Natural killer cell (primary cell): ENCODE measurements at places on chromosomes 5 and 9. TPM values are rescaled to one million over a fixed set of nuclear protein-coding genes. Genes with fewer than 3 reads are reported as not detected.

GRCh38 chr5:143592648-143593047 lies 189.2 kb upstream of the NR3C1 start:
- DNase-seq = no peak

DNA sequence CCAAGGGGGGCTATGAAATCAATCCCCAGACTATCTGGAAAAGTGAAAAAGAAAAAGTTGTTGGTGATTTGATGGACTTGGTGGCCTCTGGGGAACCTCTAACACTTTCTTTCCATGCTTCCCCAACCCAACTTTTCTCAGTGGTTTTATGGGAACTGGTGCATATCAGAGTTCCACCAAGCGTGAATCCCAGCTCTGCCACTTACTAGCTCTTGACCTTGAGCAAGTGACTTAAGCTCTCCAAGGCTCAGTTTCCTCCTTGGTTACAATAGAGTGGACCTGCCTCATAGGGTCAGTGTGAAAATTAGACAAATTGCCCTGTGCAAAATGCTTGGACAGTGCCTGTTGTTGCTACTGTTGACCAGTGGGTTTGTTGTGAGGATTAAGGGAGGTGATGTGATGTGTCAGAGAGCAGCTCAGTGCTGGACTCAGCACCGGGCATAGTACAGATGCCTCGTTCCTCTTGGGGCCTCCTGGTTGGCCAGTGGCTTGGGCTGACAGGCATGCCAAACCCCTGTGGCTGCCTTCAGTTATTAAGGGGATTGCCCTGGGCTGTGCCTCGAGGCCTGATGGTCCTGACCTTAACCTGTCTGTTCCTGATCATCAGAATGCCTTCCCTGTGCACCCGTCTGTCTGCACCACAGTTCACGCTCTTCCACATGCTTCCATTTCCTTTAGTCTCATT lies 49.3 kb downstream of the COL15A1 start:
- DNase-seq = no peak

GRCh38 chr5:107012371-107012770 lies 658.4 kb downstream of the EFNA5 start:
- no peak for DNase-seq

GRCh38 chr9:23622396-23622795 lies 203.6 kb downstream of the ELAVL2 start:
- DNase-seq = no peak

- DNase-seq = no peak
Measured at GRCh38 chr5:1662559-1663085, 137.0 kb downstream of the MRPL36 start.

DNA sequence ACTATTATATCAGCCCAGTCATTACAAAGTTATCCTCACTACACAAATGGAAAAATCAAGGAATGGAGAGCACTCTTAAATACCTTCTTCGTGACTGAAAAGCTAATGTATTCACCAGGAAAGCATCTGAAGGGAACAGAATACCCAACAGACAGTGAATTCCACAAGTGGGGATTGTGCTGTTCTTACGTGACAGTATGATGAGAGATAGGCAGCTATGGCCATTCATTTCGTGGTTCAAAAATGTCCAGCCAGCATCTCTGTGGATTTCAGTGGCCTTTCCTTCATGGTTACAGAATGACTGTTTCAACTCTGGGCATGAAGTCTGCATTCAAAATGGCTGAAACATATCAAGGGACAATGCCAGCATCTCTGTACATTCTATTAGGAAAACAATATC lies 323.8 kb downstream of the PRELID2 start:
- no peak for DNase-seq

GRCh38 chr9:75941066-75941465 lies 50.6 kb downstream of the PCSK5 start:
- no peak for DNase-seq

- DNase-seq = peak; percentile 66
Measured at GRCh38 chr9:128552744-128553440, 505 bp downstream of the SPTAN1 start.

DNA sequence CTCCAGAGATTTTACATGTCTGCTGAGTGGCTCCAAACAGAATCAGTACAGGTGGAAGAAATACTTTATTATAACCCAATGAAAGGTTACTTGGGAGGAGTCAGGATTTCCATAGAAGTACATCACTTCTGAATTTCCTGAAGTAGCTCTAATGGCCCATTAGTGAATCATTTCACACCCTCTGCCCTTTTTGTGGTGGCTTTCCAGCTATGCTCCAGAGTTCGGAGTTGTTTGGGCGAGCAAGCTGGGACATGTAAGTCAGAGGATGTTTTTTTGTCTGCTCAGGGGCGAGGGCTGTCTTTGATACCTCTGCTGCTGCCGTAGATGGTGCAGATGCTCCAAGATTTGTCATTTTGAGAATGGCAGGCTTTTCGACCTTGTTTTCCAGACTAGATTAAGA lies 226.1 kb downstream of the GOLPH3 start:
- DNase-seq = no peak

- no peak for DNase-seq
Measured at GRCh38 chr5:32014096-32014745, 159.9 kb downstream of the GOLPH3 start.

GRCh38 chr5:17123010-17123409 lies 94.4 kb upstream of the BASP1 start:
- DNase-seq = no peak

DNA sequence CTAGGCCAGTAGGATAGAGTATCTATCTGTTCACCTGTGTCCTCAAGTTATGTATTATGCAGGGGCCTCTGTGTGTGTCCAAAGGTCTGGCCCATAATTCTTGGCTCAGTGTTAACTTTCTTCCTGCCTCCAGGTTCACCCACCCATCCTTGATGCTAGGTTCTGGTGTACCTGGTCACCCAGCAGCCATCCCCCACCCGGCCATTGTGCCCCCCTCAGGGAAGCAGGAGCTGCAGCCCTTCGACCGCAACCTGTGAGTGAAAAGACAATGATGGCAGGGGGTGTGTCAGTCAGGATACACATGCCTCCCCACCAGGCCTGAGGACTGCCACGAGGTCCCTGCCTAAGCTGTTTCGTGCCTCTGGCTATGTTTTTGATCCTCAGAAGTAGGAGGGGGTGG lies 27.6 kb downstream of the TCF7 start:
- no peak for DNase-seq

- DNase-seq = no peak
Measured at GRCh38 chr9:129011761-129012181, 16.4 kb downstream of the SH3GLB2 start.

DNA sequence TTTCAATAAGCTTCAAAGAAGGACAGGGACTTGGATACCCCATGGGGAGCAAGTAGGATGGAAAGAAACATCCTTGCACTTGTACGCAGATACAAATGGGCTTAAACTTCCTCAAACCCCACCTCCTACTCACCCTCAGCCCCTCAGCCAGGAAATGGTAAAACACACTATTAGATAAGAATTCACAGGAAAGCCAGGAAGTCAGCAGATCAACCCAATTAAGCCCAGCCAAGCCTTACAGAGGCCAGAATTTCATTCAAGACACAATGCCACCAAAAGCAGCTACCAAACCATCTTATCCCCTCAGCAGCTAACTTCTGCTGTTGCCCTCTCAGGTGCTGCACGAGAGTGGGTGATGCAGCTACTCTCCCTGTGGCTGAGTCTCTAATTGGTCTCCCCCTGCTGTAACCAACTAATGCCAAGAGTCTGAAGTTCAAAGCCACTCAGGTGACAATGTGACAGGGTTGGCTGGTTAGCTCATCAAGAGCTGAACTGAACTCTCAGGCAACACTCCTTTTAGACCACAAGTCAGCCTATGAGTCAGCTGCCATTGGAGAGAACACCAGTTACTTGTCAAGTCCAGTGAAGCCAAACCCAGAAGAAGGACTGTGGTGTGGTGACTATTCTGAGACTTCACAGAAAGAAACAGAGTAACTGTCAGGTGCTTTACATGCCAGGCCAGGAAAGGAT lies 201.9 kb downstream of the ZNF608 start:
- DNase-seq = no peak

DNA sequence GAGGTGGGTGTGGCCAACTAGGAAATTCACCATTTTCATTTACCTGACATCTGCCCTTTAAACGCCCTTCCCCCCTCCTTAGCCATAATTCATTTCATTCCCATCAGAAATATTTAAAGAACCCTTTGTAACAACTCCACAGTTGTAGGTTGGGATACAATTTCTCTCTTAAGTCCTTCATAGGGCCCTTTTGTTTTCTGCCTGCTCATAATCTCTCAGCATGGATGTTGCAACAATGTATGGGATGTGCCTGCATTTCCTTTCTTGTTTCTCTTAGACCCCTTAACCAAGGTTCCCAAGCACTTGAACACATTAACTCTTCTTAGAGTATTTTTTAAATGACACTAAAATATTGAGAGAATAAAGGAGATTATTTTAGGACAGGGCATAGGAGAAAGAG lies 51.7 kb upstream of the MYO10 start:
- DNase-seq = no peak

DNA sequence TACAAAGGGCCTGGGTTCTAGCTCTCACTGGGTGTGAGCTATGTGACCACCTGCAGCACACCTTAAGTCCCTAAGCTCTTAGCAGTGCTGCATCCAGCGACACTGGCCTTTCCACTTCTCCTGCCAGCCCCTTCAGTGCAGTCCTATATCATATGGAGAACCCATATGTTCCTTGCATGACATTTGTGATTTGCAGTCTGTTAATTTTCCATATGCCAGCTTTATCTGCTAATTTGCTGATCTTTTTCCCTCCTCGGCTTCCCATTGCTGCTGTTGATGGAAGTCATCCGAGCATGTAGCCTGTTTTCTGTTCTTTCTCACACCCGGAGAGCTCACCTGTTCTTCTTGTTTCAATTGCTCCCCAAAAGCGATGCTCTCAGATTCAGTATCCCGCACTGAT lies 23.2 kb downstream of the PRDM6 start:
- DNase-seq = no peak

- no peak for DNase-seq
Measured at GRCh38 chr5:97844797-97845196, 661.8 kb upstream of the RIOK2 start.

GRCh38 chr5:76269259-76269931 lies 133.7 kb upstream of the IQGAP2 start:
- DNase-seq = no peak

DNA sequence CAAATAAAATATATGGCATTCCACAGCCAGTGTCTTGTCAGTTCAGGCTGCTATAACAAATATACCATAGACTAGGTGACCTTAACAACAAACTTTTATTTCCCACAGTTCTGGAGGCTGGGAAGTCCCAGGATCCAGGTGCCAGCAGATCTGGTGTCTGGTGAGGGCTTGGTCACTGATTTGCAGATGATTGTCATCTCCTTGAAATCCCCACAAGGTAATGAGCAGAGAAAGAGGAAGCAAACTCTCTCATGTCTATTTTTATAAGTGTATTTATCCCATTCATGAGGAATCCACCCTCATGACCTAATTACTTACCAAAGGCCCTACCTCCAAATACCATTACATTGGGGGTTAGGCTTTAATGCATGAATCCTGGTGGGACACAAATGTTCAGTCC lies 663.2 kb downstream of the TLR4 start:
- DNase-seq = no peak

- no peak for DNase-seq
Measured at GRCh38 chr9:127863191-127863621, 8.7 kb upstream of the ENG start.

- DNase-seq = no peak
Measured at GRCh38 chr5:139966856-139967255, 76.2 kb downstream of the NRG2 start.

DNA sequence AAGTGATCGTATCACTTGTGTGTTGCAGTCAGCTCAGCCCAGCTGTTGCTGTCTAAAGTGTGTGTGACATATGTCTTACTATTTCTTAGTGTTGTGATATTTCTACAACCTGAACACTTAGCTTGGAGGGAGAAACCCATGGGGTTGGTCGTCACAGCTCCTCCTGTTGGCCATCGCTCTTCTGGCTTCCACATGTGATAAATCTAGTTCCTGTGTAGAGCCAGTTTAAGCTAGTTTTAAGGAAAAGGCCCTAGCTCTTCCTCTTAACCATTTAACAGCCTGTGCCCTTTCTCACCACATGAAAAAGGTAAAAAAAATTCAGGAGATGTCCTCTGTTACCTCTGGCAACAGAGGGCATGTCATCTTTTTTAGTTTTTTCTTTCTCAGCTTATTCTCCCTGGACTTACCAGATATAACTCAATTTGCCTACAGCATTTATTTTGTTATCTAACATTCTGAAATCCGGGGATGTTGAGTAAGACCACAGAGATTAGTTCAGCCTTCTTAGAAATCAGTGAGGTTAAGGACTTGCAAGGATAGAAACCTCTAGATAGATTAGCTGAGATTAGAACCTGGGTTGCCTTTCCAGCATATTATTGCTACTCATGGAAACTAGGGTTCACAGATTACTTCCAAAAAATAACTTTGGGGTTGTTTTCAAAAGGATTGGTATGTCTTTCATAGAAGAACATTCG lies 100.4 kb downstream of the GAPVD1 start:
- peak; percentile 39 for DNase-seq

- no peak for DNase-seq
Measured at GRCh38 chr9:89595646-89596045, 9.2 kb upstream of the GADD45G start.

DNA sequence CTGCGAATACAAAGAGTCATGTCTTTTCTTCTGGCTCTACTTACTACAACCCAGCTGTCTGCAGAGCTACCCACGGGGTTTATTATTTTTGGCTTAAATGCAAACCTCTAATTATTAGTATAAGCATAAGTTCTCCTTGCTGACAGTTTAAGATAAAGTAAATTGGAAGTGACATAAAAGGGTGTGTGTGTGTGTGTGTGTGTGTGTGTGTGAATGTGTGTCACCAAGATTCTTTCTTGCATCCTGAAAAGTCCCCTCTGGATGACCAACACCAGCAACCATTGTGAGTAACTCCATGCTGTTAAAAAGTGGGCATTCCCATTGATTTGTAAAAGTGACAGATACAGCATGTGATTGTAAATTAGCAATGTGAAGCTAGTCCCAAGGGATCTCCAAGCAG lies 803.8 kb upstream of the ZNF608 start:
- DNase-seq = no peak

DNA sequence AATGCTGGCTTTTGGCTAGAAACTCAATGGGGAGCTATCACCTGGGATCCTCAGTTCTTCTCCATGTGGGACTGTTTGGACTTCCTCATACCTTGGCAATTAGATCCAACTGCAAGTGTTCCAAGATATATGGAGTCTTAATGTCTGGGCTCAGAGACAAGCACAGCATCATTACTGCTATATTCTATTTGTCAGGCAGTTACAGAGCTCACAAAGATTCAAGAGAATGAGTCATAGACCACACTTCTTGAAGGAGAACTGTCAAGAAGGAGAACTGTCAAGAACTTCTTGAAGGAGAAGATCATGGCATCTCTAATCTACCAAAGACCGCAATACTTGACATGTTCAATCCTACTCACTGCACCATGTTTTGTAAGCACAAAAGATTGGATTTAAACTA lies 106.8 kb upstream of the NREP start:
- no peak for DNase-seq

LCN9 gene
- not detected for total RNA-seq

GPR151 gene
- total RNA-seq = not detected

SOHLH1 gene
- not detected for total RNA-seq

F2RL2 gene
- total RNA-seq = not detected

SLC36A1 gene
- total RNA-seq = 13.0 TPM

RNF183 gene
- not detected for total RNA-seq

PCA3 gene
- total RNA-seq = not detected

FBXO38 gene
- 65.1 TPM for total RNA-seq

NAA35 gene
- 19.9 TPM for total RNA-seq

LCP2 gene
- 450 TPM for total RNA-seq

PCDHGA1 gene
- total RNA-seq = not detected
